ENCODE measurements at places on chromosomes 6 and 20. TPM values are rescaled to one million over a fixed set of nuclear protein-coding genes. Genes with fewer than 3 reads are reported as not detected.

Gene EPB41L1
- total RNA-seq, result 7.4 TPM

Gene PKHD1
- not detected for total RNA-seq

Gene MRAP2
- total RNA-seq, result 0.95 TPM

Gene BEND3
- total RNA-seq, result 3.0 TPM

DNA sequence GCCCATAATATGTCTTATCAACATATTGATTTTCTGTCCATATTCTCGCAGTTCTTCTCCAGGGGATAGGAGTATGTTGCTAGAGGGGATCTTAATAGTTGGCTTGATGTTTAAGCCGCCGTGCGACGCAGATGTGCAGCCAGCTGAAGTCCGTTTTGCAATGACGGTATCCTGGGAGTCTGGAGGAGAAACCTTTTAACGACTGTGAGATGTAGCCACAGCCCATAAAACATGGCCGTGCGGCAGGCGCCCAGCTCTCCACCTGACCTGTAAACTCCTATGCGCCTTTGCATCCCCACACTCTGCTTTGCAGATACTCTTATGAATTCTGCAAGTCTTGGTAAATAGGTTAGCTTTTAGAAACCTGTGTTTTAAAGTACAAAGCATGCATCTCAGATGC lies 36.9 kb downstream of the BMP6 start:
- no peak for DNase-seq

GRCh38 chr6:56458324-56458884 lies 184.3 kb downstream of the DST start:
- no peak for DNase-seq

DNA sequence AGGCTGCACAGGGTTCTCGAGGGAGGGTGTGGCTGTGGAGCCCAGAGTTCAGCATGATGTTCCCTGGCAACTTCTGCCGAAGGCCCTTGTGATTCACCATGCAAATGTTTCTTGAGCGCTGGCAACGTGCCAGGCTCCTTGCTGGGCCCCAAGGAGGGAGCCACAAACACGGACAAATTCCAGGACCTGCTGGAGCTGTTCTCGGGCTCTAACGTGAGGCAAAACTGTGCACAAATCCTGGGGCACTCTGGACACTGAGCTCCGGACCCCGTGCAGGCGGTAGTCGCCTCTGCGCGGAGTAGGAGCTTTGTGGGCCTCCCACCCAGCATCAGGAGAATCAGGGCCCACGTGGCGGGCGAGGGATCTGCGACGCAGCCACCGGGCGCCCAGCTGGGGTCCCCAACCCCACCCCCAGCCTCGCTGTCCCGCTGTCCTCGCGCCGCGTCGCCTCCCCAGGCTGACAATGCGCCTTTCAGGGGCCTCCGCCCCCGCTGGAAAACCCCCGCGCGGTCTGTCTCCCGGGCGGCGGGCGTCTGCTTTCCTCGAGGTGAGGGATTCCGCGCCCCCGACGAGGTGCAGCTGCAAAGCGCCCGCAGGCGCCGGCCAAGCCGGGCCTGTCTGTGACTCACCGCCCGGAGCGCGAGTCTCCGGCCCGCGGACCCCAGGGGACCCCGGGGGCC lies 31.7 kb upstream of the SCUBE3 start:
- DNase-seq, result peak; percentile 51

DNA sequence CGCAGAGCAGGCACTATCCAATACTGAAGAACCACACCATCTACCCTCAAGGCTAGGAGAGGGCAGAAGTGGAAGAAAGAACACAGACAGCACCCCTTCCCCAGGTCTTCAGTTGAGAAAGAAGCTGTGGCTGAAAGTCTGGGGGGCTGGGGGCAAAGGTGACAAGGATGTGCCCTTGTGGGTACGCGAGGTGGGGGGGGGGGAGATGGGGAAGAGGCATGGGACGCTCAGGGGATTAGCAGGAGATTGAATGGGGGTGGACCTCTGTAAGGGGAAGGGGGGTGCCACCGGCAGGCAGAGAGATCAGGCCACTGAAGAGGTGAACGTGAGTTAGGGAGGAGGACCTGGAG lies 1.1 kb downstream of the B4GALT5 start:
- no peak for DNase-seq

DNA sequence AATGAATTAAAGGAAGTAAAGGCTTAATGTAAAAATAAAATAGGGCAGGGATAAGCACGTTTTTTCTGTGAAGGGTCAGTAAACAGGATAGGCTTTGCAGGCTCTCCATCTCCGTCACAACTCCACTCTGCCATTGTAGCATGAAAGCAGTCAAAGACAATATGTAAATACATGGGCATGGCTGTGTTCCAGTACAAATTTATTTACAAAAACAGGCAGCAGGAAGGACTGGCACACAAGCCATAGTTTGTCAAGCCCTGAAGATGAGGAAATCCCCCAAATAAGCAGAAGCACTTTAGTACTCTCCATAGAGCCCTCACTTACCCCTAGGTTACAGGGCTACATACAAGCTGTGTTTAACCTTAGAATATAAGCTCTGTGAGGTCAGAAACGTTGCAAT lies 8.9 kb upstream of the FBXO9 start:
- DNase-seq, result no peak

GRCh38 chr6:26020329-26021000 lies 57.9 kb downstream of the TRIM38 start:
- DNase-seq, result peak; percentile 88

- no peak for DNase-seq
Measured at GRCh38 chr6:91490671-91491301, 903.9 kb upstream of the MAP3K7 start.

Measured in NCI-H460 (cell line).